ENCODE measurements at places on chromosomes 2 and 18.

DNA sequence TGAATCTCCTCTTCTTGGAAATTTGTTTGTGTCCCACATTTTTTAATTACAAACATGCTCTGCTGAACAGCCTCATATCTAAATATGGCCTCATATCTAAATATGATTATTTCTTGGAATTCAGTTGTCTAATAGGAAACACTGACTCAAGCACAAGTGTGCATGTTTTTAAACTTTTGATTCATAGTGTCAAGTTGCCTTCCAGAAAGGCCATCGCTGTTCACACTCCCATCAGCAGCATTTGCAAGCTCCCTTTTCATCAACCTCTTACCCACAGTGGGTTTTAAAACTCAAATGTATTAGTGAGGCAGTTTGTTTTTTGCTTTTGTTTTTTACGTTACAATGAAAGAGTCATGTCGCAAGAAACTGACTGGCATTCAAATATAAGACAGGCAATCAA is 65.2 kb upstream of the SMAD2 start:
- no peak for DNase-seq

GRCh38 chr2:112725545-112726457 is 5.0 kb downstream of the NT5DC4 start:
- DNase-seq, result no peak

- no peak for DNase-seq
Measured at GRCh38 chr2:148479398-148479797, 165.2 kb upstream of the EPC2 start.

GRCh38 chr2:151765760-151766410 is 31.6 kb upstream of the NEB start:
- no peak for DNase-seq

DNA sequence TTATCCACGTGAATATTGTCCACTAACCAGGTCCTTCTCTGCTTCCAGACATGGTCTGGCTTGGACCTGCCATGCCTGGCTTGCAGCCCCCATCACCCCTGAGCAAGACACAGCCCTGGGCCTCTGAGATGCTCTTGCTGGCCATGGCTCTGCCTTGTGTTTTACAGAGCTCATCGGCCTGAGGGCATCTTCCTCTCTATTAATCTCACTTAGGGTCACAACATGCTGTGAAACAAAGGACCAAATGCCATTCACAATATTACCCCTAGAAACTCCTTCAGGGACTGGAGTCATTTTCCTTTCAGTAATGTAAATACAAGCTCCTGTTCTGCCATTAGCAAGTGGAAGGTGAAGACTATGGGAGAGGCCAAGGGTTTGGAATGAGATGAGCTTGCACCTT is 6.8 kb upstream of the TPO start:
- no peak for DNase-seq

DNA sequence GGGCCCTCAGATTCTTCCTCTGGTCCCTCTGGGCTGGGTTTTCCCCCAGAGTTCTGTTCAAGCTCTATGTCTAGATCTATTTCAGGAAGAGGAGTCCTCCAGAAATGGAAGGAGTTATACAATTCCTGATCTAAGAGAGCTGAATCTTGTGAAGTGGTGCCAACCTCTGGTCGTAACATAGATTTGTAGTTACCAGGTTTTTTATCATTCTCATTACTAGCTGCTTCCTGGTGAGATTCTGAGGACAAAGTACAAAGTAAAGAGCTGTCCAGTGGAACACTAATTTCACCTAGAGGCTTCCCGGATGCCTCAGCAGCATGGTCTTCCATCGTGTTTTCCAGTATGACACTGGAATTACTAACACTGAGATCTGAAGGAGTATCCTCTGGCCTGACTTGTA is 44.1 kb downstream of the PPP4R1 start:
- DNase-seq, result no peak

- no peak for DNase-seq
Measured at GRCh38 chr2:58476556-58476955, 235.4 kb upstream of the FANCL start.

DNA sequence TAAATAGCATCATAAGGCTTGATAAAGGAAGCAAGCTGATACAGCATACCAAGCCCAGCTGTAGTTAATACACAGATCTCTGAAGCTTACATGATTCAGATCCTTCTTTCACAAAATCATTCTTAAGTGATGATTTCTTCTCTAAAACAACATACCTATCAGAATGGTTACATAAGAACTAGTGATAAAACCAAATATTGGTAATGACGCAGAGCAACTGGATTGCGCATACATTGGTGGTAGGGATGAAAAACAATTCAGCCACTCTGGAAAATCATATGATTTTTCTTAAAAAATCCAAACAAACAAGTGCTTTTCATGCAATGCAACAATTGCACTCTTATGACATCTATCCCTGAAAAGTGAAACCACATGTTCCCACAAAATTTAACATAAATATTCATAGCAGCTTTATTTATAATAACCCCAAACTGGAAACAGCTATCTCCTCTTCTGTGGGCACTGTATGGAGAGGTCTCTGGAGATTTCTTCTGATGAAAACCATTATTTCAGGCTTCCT is 153.6 kb upstream of the DSEL start:
- DNase-seq, result peak; percentile 91

DNA sequence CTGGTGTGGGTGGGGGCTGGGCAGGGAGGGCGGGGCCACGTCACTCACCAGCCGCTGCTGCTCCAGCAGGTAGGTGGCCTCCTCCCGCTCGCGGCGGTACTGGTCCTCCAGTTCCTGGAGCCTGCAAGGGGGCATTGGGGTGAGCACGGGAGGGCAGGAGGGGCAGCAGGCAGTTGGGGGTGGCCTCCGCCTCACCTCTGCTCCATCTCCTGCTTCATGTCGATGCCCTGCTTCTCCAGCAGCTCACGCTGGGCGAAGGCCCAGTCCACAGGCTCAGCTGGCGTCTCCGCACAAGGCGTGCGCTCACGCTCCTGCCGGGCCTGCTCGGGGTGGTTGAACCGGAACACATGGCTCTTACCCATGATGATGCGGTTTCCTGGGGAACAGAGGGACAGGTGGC is 57.0 kb downstream of the KIF1A start:
- no peak for DNase-seq

- no peak for DNase-seq
Measured at GRCh38 chr2:168243061-168243460, 4.3 kb downstream of the STK39 start.

DNA sequence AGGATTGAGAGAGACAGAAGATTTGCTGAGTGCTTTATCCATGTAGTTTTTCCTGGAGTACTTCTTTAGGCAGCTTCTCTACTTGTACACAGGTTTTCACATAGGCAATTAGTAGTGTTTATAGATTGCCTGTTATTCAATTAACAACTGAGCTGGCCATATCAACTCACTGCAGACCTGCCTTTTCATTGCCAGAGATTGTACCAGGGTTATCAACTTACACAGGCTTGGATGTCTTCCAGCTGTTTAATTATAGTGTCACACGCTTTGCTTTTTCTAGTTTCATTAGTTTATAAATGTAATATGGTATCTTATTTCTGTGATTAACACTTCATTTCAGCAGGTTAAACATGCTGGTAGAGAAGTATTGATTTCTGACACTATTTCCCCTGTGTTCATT is 125.9 kb downstream of the GPD2 start:
- DNase-seq, result no peak

Data from AG04450 (cell line).